GM23338 (cell line): ENCODE measurements at places on chromosomes 7 and 10. TPM values are rescaled to one million over a fixed set of nuclear protein-coding genes. Genes with fewer than 3 reads are reported as not detected.

Gene SH2D4B
- not detected in 2 replicates for total RNA-seq

GRCh38 chr10:93124580-93125318, 51.1 kb downstream of the CYP26A1 start:
- no peaks in the 10 kb centered on the region for H3K4me1 ChIP-seq
- DNase-seq = no peak
- peaks cover 3% of the 10 kb centered on the region; the same call in 1 of the 2 replicates for H3K36me3 ChIP-seq
- no peak overlapping the region for H3K27ac ChIP-seq

DNA sequence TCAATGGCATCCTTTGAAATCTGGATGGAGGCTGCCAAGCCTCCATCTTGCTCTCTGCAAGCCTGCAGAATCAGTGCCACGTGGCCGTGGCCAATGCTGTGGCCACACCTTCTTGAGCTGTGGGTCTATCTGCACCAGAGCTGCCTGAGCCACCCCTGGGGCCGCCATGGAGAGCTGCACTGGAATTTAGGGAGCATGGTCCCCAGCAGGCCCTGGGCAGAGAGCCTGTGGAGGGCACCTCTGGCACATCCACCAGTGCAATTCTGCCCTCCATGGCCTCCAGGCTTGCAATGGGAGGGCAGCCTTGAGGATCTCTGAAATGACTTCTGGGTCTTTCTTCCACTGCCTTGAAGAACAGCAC, 55.6 kb upstream of the NKX6-2 start:
- no peak for DNase-seq
- no peak overlapping the region for H3K4me3 ChIP-seq
- no peak overlapping the region for H3K27ac ChIP-seq
- H3K4me1 ChIP-seq = no peaks in the 10 kb centered on the region
- H3K27me3 ChIP-seq = no peaks in the 10 kb centered on the region
- H3K36me3 ChIP-seq = no peaks in the 10 kb centered on the region

DNA sequence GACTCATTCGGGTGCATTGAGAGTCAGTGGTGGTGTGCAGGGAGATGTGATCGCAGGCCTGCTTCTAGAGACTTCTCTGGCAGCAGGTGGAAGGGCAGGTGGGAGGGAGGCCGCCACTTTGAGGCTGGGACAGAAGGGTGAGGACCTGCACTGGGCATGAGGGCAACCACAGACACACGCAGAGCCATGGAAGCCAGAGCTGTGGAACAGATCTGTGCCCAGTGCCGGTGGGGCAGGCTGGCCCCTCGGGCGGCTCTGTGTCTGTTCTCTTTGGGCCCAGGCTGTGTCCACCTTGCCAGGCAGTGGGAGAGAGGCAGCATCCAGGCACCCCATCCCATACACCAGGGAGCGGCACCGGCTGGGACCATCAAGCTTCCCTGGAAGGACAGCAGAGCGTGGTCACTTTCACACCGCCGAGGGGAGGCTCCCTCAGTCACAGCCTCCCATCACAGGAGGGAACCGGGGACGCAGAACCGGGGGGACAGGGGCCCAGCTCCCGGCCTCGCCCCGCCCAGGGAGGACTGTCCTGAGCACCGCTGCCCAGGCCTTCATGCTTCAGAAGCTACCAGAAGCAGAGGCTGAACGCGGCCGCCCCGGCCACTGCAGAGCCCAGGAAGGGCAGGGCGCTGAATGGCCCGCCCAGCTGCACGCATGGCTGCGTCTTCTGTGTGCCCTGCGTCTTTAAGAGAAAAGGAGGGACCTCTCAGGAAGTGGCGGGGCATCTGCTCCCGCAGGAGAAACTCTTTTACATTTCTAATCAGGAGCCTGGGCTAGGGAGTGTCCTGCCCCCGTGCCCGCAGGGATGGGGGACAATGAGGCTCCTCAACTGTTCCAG, 32.1 kb downstream of the EN2 start:
- DNase-seq = peak; percentile 56
- peak overlapping the region; percentile 73 for H3K4me3 ChIP-seq
- H3K36me3 ChIP-seq = no peaks in the 10 kb centered on the region
- H3K27me3 ChIP-seq = peaks cover 66% of the 10 kb centered on the region
- peaks cover 19% of the 10 kb centered on the region for H3K4me1 ChIP-seq
- no peak overlapping the region for H3K27ac ChIP-seq

DNA sequence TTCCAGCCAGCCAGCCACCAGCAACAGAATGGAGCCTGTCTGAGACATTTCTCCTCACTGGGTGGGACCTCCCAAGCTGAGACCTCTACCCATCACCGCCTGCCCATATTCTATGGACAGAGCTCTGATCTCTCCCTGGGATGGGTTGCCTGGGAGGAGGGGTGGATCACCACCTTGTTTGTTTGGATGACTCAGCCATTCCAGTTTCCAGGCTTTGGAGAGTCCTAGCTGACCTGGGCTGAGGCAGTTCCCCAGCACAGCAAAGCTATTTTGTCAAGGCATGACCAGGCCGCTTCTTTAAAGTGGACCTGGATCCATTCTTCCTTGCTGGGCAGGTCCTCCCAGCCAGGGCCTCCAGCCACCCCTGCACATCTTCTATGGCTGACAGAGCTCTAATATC, 982.3 kb downstream of the DNAJB9 start:
- H3K4me1 ChIP-seq = peaks cover 7% of the 10 kb centered on the region
- no peak for DNase-seq
- no peaks in the 10 kb centered on the region for H3K27me3 ChIP-seq
- H3K4me3 ChIP-seq = no peak overlapping the region
- H3K36me3 ChIP-seq = no peaks in the 10 kb centered on the region; the same call in 1 of the 2 replicates
- H3K27ac ChIP-seq = no peak overlapping the region

DNA sequence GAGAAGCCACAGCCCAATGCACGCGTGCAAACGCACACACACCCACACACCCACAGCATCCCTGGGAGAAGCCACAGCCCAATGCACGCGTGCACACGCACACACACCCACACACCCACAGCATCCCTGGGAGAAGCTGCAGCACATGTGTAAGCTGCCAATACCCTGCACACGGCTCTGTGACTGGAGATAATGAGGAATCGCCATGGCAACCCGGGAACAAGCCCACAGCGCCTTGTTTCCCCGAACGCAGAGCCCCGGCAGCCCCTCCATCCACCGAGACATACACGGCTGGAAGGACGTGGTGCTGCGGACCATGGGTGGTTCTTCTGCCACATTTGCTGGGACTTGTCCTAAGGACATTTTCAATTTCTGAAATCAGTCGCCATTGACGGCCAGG, 221.3 kb downstream of the PTPRN2 start:
- no peak for DNase-seq
- no peaks in the 10 kb centered on the region for H3K4me1 ChIP-seq
- no peaks in the 10 kb centered on the region for H3K27me3 ChIP-seq

DNA sequence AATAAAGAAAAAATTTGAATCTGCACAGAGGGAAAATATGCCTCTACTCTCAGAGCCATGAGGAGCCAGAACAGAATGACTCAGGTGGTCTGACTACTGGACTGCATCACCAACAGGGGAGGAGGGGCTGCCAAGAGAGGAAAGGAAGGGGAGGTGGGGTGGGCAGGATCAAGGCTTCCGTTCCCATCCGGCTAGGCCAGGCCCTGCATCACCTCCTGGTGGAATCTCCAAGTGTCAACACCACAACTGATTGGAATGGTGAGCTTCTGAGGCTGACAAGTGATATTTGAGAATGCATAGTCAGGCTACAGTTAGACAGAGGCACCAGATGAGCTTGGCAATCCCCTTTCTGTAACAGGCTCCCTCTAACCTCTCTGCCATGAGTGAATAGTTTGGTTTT, 10.4 kb upstream of the GPR26 start:
- no peak overlapping the region for H3K4me3 ChIP-seq
- no peaks in the 10 kb centered on the region for H3K36me3 ChIP-seq
- peaks cover 10% of the 10 kb centered on the region; the same call in 1 of the 2 replicates for H3K4me1 ChIP-seq

DNA sequence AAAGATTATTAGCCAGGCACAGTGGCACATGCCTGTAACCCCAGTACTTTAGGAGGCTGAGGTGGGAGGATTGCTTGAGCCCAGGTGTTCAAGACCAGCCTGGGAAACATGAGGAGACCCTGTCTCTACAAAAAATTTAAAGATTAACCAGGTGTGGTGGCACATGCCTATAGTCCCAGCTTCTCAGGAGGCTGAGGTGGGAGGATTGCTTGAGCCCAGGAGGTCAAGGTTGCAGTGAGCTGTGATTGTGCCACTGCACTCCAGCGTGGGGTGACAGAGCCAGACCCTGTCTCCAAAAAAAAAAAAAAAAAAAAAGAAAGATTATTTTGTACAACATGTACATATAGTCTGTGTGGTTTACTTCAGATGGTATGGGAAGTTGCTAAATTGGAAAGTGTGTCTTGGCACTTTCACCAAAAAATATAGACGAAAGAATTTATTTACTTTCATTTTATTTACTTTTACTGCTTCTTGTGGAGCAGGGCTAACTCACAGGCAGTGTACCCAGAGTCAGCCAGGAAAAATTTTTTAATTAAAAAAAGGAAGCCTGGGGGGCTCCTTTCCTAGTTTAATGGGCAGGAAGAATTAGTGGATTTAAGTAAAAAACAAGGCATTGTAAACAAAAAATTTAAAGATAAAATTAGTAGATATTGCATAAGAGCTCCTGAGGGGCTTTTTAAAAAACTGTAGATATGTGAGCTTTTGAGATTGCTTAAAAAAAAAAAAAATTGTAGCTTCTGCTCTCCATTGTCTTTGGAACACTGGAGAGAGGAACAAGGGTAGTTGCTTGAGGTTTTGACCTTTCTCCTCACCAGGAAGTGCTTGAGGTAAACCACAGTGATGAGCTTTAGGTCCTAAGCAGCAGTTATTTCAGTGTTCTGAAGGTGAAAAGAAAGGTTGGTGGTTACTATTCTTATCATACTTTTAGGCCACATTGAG, 44.6 kb upstream of the VDAC2 start:
- no peak overlapping the region for H3K4me3 ChIP-seq
- DNase-seq = no peak
- no peaks in the 10 kb centered on the region; the same call in 1 of the 2 replicates for H3K4me1 ChIP-seq
- no peaks in the 10 kb centered on the region for H3K27me3 ChIP-seq

DNA sequence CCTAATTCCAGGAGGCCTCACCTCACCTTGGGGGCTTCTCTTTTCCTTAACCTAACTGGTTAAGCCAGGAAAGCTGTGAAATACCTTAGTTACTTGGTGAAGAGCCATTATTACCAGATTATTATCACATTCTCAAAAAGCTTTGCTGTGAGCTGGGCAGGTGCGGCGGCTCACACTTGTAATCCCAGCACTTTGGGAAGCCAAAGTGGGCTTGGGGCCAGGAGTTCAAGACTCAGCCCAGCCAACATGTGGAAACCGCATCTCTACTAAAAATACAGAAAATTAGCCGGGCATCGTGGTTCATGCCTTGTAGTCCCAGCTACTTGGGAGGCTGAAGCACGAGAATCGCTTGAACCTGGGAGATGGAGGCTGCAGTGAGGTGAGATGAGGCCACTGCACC, 102.4 kb upstream of the KLF6 start:
- no peak overlapping the region for H3K4me3 ChIP-seq
- no peak overlapping the region; the same call in 1 of the 2 replicates for H3K27ac ChIP-seq
- no peaks in the 10 kb centered on the region for H3K27me3 ChIP-seq
- DNase-seq = no peak
- no peaks in the 10 kb centered on the region for H3K36me3 ChIP-seq
